H1 (cell line): ENCODE measurements at places on chromosomes 1 and 21. TPM values are rescaled to one million over a fixed set of nuclear protein-coding genes. Genes with fewer than 3 reads are reported as not detected.

The IQGAP3 gene
- total RNA-seq, result 20.9 and 22.3 TPM in 2 replicates

The CDC42BPA gene
- 26.7 and 28.5 TPM in 2 replicates for total RNA-seq

The KRTAP19-3 gene
- total RNA-seq, result not detected in 2 replicates

The OR6N1 gene
- total RNA-seq, result not detected in 2 replicates

The FCAMR gene
- not detected in 2 replicates for total RNA-seq

The CD34 gene
- total RNA-seq, result 0.39 and 0.46 TPM in 2 replicates

The MTARC2 gene
- 6.9 and 7.2 TPM in 2 replicates for total RNA-seq

The GNG4 gene
- total RNA-seq, result 96.5 and 96.8 TPM in 2 replicates

The FNDC10 gene
- 18.3 and 19.0 TPM in 2 replicates for total RNA-seq

The TRABD2B gene
- total RNA-seq, result 3.4 and 3.5 TPM in 2 replicates

The CD52 gene
- total RNA-seq, result 2.4 TPM in 1 of 2 replicates, not detected in the other

The PLEKHO1 gene
- 35.0 and 37.0 TPM in 2 replicates for total RNA-seq

The PTPRC gene
- total RNA-seq, result not detected in 2 replicates

The LRRC53 gene
- total RNA-seq, result not detected in 2 replicates

The GGPS1 gene
- total RNA-seq, result 40.4 and 43.6 TPM in 2 replicates
